ENCODE measurements at places on chromosomes 1 and 21.

GRCh38 chr1:240030236-240030635, 61.4 kb upstream of the FMN2 start:
- DNase-seq, result no peak

GRCh38 chr1:94661431-94661932, 119.9 kb upstream of the F3 start:
- no peak for DNase-seq

- no peak for DNase-seq
These were observed 67.9 kb downstream of the MDM4 start for GRCh38 chr1:204583909-204584632.

DNA sequence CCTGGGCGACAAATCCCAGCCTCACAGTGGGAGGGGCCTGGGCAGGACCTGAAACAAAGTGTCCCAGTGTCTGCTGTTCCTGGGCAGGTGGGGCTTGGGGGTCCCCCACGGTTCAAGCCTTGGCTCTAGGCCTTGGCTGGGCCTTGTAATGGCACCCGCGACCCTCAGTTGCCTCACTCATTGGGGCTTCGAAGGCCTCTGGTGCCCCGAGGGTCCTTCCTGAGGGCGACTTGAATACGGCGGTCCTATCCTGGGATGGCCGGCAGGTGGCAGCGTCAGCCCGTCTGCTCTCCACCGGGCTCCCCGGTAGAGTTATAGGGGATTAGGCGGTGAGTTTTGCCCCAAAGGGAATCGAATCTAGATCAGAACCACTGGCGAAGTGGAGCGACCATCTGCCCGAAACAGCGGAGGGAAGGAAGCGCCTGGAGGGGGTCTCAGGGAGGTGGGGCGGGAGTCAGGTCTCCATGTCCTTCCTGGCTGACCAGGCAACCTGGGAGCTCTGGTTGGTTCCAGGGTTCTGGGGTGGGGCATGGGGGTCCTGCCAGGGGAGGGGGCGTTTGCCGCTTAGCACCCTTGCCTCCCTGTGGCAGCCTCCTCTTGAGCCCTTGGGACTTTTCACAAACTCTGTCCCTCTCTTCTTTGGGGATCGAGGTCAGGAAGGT, 2.1 kb upstream of the PEX10 start:
- DNase-seq, result peak; percentile 93

- no peak for DNase-seq
These were observed 2.8 kb downstream of the PI4KB start for GRCh38 chr1:151324390-151324930.

DNA sequence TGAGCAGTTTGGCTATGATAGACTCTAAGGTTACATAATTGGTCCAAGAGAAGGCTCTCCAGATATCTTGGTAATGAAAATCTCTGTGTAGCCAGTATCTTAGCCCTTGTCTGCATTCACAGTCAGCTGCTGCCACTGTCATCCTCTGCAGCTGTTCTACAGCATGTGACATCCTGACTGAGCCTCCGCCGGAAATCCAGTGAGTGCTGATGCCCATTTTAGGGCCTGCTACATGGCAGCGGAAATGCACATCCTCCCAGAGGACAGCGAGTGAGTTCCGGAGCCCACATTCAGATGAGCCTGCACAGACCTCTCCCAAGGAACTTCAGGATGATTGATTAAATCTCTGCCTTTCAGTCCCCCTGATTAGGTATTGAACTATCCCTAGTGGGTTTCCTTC, 237.1 kb downstream of the HHIPL2 start:
- no peak for DNase-seq

DNA sequence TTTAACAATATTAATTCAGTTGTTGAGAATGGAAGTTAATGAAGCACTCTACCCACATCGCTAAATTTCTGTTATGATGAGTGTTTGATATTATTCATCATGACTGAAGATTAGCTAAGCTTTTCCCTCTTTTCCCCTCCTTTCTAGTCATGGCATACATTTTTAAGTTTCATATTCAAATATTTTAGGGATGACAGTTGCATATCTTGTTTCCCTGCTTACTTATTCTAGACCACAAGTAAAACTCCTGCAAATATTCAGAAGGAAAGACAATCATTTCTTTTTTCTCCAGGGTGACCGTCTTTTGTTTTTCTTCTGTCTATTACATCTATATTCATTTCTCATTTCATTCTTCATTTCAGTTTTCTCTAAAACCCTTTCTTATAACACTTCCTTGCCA, 906.0 kb downstream of the ADGRL2 start:
- no peak for DNase-seq

DNA sequence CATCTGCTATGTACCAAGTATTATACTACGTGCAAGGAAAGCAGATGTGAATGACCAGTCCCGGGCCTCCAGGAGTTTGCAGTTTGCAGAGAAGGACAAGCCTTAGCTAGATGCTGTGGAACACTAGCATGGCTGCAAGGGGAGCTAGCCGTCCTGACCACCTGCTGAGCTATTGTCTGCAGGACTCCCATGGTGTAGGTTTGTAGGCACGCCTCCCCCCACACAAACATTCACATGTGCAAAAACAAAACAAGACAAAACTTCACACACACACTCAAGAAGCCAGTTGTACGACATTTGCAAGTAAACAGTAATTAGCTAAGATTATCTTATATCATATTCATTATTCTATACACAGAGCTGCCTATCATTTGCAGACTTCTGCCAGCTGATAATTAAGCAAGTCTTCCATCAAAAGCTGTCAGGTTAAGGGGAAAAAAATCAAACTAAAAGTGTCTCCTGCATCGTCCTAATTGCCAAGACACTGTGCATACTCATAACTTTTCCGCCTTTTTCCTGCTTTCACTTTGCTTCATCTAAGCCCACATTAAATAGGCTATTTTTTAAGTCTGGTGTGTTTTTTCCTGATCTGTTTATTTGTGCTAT, 10.7 kb upstream of the HNRNPU start:
- no peak for DNase-seq

- no peak for DNase-seq
These were observed 105.7 kb downstream of the ZNF326 start for GRCh38 chr1:90100566-90100965.

- DNase-seq, result peak; percentile 55
These were observed 17.1 kb upstream of the EPHA2 start for GRCh38 chr1:16172964-16173446.

- DNase-seq, result peak; percentile 20
These were observed 24.7 kb upstream of the SPSB1 start for GRCh38 chr1:9267827-9268581.

- DNase-seq, result peak; percentile 42
These were observed 60.8 kb upstream of the RALGPS2 start for GRCh38 chr1:178664278-178664677.

GRCh38 chr1:12654004-12654567, 10.2 kb downstream of the AADACL4 start:
- DNase-seq, result no peak

- DNase-seq, result no peak
These were observed 24.9 kb downstream of the SETD4 start for GRCh38 chr21:36035381-36035791.

DNA sequence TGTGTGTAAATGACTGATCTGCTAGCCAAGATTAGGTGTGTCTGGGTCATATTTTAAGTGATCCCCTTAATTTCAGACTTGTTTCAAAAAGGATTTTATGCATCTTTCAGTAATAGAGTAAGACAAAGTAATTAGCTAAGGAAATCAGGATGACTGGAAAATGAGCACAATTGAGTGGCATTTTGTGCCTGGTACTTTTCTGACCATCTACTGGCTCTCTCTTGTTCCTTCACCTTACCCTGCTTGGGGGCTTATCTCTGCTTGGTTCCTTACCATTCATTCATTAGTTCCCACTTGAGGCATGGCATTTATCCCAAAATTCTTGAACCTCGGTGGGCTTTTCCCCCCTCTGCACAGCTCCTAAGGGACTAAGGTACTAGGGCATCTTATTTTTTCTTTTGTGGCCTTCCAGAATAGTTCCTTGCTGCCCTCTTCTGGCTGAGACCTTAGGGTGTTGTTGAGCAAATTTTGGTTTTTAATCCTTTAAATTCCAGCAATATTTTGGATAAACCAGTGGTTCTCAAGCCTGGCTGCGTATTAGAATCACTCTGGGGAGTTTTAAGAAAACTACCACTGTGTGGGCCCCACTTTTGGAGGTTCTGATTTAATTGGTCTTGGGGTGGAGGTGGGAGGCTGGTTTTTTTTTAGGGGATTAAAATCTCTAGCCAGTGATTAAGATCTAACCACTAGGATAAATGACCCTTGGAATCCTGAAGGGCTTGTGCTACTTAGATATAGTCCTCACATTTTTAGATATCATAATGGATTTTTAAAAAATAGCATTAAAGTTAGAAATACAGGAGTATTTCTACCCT, 50.8 kb downstream of the HS2ST1 start:
- DNase-seq, result no peak

DNA sequence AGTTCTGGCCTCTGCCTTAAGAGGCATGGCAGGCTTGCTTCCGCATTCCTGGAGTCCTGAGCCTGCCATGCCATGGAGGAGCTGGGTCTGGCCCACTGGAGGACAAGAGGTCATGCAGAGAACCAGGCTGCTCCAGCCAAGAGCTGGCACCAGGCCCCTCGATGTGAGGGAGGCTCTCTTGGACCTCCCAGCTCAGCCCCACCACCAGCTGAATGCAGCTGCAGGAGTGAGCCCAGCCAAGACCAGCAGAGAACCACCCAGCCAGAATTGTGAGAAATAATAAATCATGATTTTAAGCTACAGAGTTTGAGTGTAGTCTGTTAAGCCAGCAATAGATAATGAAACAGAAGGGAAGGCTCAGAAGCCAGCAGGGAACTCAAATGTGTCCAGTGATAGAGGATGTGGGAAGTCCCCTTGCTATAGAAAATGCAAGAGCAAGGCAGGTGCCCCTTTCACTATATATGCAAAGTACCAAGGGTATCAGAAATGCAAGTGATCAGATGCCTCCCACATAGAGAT, 118.4 kb downstream of the HIVEP3 start:
- DNase-seq, result no peak

DNA sequence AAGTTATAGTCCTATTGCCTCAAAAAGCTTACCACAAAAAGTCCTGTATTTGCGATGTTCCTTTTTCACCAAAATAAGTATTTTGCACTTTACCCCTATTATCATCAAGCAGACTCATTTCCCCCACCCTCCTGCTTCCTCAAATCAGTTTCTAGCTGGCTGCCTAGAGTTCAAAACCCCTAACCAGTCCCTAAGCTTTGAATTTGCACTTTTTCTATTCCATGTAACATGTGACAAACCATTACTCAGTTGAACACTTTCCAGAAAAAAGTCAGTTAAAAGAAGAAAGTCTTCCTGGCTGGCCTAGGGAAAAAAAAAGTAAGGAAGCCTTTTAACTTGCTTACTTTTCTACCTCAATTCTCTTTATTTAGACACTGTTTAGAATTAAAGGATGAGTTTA, 8.2 kb downstream of the CEP170 start:
- no peak for DNase-seq

GRCh38 chr1:12488666-12489354, 129.2 kb downstream of the DHRS3 start:
- DNase-seq, result no peak

DNA sequence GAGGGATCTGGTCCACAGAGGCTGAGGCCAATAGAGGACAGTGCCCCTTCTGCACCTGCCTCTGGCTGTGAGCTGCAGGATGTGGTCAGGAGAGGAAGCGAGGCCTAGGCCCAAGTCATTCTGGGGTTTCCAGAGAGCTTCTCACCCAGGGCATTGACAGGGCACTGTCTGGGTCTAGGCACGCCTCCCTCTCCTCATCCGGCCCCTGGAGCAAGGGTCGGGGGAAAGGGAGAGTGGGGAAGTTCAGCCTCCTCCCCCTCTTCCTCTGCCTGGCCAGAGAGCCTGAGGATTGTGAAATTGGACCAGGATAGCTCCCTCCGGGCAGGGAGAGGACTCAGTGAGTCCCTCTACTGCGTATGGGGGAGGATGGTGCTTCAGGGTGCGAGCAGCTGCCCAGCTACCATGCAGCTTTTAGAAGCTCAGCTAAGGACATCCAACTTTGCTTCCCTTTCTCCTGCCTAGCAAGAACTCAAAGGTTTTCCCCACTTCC, 6.3 kb upstream of the INAVA start:
- peak; percentile 47 for DNase-seq

DNA sequence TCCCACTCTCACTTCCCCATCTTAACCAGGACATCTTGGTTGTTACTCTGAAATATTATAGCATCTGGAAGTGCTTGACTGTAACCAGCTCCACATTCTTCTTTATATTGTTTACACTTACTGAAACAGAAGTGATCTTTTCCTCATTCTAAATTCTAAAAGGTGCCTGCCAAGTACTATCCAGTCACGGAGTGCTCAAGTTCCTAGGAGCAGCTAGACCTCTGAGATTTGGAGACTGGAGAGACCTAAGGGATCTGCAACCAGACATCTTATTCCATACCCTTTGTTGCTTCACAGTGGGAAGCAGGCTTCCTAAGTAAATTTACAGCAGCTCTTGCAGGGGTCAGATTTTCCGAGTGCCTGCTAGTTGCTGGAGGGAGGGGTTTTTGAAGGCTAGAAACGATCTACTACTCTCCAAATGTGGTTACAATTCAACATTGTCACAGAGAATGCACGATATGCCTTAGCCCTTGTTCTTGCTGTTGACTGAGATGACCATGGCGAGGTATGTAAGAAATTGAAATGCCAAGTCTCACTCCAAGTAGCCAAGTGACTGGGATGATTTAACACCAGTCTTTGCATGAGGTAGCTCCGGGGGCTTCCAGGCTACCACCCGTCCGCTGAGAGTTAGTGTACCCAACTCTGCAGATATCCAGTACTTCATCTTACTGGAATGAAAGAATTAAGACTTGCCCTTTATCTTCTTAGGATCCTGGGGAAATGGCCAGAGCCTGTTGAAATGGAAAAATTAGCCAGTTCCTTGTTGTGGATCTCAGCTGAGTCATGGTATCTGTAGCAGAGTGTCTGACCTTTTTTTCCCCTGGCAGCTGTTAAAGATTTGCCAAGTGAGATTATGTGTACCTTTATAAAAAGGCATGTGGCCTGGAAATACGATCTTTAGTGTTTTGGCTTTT, 150.8 kb downstream of the MAST2 start:
- no peak for DNase-seq

DNA sequence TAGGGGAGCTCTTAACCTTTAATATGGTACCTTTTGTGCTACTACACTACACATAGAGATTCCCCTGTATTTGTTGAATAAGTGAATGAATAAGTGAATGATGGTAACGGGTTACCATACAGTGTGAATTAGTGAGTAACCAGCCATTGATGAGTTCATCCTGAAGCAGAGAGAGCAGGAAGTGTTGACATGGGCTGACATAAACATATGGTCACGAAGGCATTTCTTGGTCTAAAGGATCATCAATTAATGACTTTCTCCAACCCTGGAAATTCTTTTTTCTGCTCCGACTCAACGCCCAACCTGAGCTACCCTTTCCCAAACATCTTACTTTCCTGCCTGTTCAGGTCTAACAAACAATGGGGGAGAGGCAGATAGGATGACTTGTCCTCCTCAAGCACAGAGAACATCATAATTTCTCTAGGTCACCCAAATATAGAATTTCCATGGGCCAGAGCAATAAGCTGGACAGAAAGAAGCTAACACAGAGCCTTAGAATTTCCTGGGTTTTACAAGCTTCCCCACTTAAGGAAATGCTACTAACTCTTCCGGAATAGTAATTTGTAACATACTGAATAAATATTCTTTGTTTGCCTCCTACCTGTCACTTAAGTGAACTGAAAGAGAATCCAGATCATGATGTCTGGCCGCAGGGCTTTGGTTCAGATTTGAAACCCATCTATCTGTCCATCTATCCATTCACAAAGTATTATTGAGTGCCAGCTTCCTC, 114.7 kb upstream of the NGF start:
- no peak for DNase-seq
